ENCODE measurements at places on chromosomes 1 and 21.
A peak's percentile ranks its signal among the peaks of the same experiment; 100 is the strongest.

GRCh38 chr1:32981003-32981901 is 16.6 kb upstream of the RNF19B start:
- peak; percentile 55 for DNase-seq

DNA sequence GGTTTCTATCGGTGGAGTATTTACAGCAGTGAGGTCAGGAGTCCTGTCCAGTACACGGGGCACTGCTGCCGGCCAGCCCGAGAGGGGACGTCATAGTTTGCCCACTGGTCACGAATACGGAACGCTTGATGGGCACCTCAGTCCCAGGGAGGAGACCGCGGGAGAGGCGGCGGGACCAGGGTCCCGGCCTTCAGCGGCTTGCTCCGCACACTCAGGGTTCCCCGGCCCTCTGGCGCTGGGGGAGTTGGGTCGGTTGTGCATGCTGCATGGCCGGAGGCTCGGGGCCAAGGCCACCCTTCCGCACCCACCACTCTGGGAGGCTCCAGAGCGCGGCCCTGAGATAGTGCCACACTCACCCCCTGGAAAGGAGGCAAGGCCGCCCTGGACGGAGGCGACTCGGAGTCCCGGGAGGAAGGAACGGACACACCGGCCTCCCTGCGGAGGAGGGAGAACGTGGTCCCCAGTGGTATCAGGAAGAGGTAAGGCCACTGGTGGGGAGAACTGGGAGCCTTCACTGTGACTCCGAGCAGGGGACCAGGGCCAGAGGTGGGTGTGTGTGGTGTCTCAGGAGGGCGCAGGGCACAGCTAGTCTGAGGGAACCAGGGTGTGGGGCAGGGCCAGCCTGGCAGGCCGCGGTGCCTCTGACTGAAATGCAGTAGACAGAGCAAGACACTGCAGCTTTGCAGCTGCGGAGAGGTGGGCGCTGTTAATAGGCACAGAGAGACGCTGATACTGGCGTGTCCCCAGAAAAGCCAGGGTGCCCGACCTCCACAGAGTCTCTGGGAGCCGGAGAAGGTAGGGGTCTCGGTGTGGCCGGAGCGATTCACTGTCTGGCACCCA is 28.6 kb upstream of the PRSS38 start:
- DNase-seq, result no peak

- DNase-seq, result no peak
These were observed 23.2 kb downstream of the AVPR1B start for GRCh38 chr1:206094024-206094423.

DNA sequence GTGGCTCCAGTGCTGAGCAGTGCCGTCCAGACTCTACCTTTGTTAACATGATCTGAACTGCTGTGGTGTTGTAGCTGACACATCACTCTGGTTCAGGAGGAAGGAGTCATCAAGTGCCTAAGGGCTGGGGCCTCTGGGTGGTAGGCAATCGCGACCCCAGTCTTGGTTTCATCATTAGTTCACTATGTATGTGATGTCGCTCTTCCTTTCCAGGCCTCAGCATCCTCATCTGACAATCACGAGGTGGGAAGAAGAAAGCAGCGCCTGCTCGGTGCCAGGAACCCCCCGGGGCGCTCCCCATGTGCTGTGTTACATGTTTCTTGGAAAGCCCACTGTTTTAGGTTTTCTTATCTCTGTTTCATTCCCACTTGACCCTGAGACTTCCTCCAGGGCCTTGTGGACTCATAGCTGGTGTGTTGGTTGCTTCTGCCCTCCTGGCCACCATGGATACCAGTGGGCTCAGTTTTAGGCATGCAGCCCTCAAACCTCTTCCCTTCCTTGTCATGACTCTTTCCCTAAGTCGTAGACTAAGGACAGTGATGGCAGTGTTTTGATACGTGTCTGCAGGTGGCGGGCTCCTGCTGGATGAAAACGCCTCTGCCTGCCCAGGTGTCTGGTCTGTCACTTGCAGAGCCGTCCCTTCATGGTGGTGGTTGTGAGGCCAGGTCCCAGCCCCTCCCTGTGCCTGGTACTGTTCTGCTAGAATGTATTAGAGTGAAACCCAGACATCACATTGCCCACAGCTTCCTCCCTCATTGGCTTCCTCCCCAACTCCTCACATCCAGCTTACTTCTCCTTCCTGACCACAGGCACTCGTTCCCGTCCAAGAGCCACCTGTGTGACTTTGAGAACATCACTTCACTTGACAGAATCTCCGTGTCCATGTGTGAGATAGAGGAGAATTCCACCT is 17.2 kb upstream of the FOXO6 start:
- DNase-seq, result no peak

GRCh38 chr21:42089093-42089631 is 18.0 kb downstream of the UMODL1 start:
- no peak for DNase-seq

DNA sequence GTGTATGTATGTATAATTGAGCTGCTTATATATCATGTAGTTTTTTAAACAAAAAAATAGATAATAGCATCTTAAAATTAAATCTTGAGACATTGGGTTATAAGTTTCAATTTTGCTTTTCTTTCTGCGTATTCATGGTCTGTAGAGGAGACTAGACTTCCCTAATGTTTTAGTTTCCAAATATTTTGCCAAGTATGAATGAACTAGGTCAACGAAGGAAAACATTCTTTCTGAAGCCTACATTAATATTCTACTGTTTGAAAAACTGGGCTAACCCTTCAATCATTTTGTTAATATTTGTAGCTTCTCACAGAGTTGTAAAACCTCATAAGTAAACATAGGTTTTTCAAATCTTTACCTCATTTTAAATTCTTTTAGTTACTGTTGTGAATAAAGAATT is 592.7 kb downstream of the USP25 start:
- DNase-seq, result no peak
